ENCODE measurements at places on chromosomes 3 and 15.
A peak's percentile ranks its signal among the peaks of the same experiment; 100 is the strongest.

- H3K27ac ChIP-seq, result peak within 1 kb of the TSS; percentile 95
- H3K4me3 ChIP-seq, result peak within 1 kb of the TSS; percentile 76
- DNase-seq, result no peak
- H3K27me3 ChIP-seq, result no peaks in the 10 kb centered on the region
These were observed at the start of gene PROS1 for GRCh38 chr3:93973131-93974126. Gene PROS1 (minus strand): TSS chr3:93973896. CDS start chr3:93973749, 147 bp downstream.

DNA sequence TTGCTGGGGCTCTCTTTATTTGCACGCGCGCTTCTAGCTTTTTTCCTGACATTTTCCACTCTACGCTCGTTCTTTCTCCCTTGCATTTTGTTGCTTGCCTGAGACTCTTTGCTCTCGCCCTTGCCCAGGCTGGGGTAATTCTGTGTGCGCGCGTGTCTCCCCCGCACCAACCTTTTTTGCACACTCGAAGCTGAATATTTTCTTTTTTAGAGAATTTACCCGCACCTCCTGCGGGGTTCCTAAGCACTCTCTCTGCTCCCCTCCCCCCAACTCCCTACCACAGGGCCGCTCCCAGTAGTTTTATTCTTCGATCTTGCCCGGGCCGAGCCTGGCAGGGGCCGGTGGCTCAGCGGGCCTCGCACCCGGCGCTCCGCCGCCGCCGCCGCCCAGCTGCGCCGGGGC is 732 bp downstream of the FAM43A start:
- peak overlapping the region; percentile 91 for H3K4me3 ChIP-seq
- H3K4me1 ChIP-seq, result peaks cover 60% of the 10 kb centered on the region
- H3K36me3 ChIP-seq, result peaks cover 3% of the 10 kb centered on the region
- no peak for DNase-seq
- peak overlapping the region; percentile 83 for H3K27ac ChIP-seq
- H3K27me3 ChIP-seq, result no peaks in the 10 kb centered on the region

DNA sequence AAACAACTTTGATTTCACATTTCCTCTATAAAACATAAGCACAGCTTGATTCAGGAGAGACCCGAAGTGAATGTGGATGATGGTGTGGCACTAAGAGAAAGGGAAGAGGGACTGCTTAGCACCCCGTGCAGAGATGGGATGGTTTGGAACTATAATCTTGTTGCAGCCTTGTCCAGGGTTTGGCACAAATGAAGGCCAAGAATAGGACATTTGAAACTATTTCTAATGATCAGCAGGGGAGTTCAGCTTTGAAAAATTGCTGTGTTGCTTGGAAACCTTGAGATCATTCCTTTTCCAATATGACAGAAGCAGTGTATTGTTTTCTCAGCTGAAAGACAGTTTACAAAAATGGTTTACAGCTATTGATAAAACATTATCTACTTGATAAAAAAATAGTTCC is 49.7 kb downstream of the ASB7 start:
- no peak overlapping the region for H3K27ac ChIP-seq
- H3K27me3 ChIP-seq, result no peaks in the 10 kb centered on the region
- no peak overlapping the region for H3K4me3 ChIP-seq
- H3K4me1 ChIP-seq, result peaks cover 17% of the 10 kb centered on the region

DNA sequence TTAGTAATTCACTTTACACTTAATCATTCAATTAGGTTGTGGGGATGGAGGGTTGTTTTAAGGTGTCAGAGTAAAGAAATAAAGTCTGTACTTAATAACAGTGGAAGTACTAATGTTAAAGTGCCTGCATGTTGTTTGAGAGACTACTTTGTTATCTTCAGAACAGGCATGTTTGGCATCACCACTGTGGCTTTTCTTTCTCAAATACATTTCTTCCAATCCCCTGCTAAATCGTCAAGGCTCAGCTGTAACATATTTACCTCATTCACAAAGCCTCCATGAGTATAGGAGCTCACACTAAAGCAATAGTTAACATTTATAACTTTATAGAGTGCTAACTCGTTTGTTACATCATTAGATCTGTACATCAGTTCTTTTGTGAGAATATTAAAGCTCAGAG is 2.6 kb downstream of the TIMMDC1 start:
- H3K4me3 ChIP-seq, result no peak overlapping the region
- H3K27ac ChIP-seq, result no peak overlapping the region
- DNase-seq, result no peak
- peaks cover 6% of the 10 kb centered on the region for H3K36me3 ChIP-seq
- peaks cover 33% of the 10 kb centered on the region for H3K4me1 ChIP-seq

DNA sequence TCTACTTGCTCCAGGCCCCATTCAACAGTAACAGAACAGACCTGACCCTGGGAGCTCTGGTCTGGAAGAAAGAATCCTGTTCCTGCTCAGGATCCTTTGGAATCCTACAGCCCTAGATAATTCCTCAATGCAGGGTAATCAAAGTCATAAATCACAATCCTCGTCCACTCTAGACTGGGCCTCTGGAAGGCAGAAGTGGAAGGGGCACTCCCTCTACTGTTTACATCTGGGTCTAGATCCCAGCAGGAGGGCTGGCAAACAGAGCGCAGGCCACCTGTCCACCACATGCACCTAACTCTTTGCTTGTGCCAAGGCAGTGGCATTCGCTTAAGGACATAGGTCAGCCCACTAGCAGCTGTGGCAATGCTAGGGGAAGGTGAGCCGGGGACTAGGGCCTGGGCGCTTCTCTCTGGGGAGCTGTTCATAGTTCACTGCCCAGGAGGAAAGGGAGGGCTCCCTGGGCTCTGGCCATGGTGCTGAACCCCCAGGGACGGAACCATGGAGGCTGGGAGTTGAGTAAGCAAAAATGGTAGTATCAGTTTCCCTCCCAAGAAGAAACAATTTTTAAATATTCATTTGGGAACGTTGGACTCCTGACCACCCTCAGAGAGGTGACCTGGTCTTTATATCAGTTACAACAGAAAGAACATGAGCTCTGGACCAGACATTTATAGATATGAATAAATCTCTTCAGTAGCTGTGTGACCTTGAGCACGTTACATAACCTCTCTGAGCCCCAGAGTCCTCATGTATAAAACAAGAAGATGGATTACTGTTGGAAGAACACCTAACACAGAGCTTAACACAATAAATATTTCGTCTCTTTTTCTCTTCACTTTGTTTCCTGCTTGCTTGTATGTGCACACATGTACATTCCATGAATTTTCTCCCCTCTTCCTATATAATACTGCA is 90.2 kb downstream of the NTRK3 start:
- H3K27me3 ChIP-seq, result no peaks in the 10 kb centered on the region
- H3K36me3 ChIP-seq, result no peaks in the 10 kb centered on the region
- H3K4me3 ChIP-seq, result no peak overlapping the region
- DNase-seq, result no peak
- H3K4me1 ChIP-seq, result no peaks in the 10 kb centered on the region

DNA sequence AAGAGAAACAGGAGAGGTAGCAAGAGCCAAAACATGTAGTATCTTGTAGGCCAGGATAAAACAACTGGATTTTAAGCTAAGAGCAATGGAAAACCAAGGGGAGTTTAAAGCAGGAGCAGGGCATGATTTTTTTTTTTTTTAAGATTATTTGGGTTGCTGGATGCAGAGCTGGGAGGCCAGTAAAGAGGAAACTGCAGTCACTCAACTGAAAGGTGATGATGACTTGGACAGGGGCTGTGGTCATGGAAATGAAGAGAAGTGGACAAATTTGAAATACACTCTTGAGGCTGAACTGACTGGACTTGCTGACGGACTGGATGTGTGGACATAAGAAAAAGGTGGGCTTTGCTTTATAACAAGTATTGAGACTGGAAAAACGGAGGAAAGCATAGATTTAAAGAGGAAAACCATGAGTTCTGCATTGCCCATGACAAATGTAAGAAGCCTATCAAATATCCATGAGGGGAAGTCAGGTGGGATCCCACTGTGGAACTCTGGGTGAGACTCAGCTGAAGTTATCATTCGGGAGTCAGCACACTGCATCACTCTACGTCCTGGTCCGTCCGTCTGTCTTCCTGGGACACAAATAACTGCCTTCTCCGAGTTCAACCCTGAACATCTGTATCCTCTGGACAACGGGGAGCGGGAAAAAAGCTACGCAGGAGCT is 688 bp downstream of the XPC start:
- DNase-seq, result no peak
- peak overlapping the region; percentile 96 for H3K4me3 ChIP-seq
- H3K4me1 ChIP-seq, result peaks cover 47% of the 10 kb centered on the region

Measured in chondrocyte (in vitro differentiated cells).